ENCODE measurements at places on chromosomes 3 and 15. TPM values are rescaled to one million over a fixed set of nuclear protein-coding genes. Genes with fewer than 3 reads are reported as not detected.

GRCh38 chr3:167731393-167731792 lies 3.3 kb downstream of the PDCD10 start:
- no peak for DNase-seq

- no peak for DNase-seq
These were observed 195.1 kb downstream of the UBE3A start for GRCh38 chr15:25243800-25244097.

DNA sequence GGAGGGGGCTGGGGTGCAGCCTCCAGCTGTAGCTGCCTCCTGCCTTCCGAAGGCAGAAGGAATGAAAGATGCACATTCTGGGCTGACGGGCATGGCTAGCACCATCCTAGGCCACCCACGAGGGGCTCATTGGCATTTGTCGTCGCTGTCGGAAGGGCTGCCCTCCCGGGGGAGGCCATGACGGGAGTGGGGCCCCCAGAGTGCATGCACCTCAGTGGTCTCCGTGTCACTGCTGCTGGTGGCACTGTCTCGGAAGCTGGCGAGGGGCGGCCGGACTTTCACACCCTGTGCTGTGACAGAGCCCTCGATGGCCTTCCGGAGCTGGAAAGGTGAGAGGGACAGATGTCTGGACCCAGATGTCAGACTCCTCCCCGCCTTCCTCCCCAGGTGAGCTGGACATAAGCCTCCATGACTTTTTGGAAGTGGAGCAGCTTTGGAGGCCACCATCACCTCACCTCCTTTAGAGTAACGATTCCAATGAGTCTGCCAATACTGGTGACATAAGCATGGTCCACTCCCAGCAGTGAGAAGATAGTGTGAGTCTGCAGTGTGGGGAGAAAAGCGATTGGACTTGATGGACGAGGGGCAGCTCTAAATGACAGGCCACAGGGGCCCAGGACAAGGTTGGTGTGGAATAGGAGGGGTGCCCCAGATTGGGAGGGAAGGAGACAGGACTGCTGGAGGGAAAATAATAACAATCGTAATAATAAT lies 9.2 kb downstream of the FAM131A start:
- no peak for DNase-seq

DNA sequence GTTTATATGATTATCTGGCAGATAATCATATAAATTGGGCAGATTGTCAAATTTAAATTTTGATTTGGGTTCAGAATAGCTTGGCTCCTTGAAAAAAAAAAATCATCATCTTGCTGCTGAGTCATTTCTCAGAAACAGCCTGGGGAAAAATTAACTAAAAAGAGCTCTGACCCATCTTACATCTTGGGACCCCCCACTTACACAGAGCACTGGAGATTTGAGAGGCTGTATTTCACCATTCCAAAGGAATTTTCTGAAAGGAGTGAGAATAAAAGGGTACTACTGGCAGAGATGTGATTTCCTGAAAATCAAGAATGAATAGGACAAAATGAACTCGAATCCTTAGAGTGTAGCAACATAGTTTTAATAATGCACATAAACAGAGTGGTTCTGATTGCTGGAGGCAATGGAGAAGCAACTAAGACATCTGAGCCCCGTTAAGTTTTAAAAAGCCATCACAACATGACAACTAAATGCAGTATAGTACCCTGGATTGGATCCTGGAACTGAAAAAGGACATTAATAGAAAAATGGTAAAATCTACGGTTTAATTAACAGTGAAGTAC lies 97.5 kb downstream of the RFTN1 start:
- no peak for DNase-seq

GRCh38 chr3:45817831-45818522 lies 21.6 kb upstream of the SLC6A20 start:
- DNase-seq, result peak; percentile 99

DNA sequence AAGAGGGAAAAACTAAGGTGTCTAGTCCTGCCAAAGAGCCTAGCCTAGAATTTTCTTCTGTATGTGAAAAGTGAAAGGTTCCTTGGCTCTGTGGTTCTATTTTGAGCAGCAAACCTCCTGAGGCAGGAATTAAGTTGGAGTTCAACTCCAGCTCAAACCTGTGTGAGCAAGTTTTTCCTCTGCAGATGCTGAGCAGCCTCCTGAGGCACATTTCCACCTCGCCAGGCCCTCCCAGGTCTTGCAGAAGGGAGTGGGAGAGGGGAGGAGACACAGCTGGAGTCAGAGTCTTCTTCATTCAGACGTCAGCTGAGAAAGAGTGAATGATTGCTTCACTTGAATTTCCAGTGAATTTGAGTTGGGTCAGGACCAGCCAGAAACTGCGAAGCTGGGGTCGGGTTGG lies 69.5 kb upstream of the ETV5 start:
- no peak for DNase-seq

Gene ONECUT1
- not detected for total RNA-seq
